ENCODE measurements at places on chromosomes 5 and 9.

DNA sequence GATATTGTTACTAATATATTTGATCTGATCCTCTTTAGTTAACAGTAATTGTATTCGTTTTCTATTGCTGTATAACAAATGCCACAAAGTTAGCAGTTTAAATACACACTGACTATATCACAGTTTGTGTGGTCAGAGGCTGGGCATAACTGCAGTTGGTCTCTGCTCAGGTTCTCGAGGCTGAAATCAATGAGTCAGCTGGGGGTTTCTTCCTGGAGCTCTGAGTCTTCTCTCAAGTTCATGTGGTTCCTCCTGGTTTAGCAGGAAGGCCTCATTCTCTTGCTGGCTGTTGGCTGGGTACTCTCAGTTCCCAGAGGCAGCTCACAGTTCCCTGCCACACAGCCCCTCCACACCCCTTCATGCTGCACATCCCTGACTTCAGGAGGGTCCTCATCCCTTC, 20.7 kb downstream of the COL23A1 start:
- no peak for DNase-seq

DNA sequence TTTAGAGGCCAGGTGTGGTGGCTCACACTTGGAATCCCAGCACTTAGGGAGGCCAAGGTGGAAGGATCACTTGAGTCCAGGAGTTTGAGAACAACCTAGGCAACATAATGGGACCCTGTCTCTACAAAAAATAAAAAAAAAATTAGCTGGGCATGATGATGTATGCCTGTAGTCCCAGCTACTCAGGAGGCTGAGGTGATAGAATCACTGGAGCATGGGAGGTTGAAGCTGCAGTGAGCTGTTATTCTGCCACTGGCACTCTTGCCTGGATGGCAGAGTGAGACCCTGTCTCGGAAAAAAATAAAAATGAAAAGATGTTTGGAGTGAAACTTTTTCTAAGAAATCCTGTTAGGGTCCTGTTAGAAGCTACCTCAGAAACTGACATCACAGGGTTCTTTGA, 24.2 kb downstream of the OCLN start:
- DNase-seq = no peak

GRCh38 chr5:158026304-158027031, 167.5 kb upstream of the CLINT1 start:
- no peak for DNase-seq

DNA sequence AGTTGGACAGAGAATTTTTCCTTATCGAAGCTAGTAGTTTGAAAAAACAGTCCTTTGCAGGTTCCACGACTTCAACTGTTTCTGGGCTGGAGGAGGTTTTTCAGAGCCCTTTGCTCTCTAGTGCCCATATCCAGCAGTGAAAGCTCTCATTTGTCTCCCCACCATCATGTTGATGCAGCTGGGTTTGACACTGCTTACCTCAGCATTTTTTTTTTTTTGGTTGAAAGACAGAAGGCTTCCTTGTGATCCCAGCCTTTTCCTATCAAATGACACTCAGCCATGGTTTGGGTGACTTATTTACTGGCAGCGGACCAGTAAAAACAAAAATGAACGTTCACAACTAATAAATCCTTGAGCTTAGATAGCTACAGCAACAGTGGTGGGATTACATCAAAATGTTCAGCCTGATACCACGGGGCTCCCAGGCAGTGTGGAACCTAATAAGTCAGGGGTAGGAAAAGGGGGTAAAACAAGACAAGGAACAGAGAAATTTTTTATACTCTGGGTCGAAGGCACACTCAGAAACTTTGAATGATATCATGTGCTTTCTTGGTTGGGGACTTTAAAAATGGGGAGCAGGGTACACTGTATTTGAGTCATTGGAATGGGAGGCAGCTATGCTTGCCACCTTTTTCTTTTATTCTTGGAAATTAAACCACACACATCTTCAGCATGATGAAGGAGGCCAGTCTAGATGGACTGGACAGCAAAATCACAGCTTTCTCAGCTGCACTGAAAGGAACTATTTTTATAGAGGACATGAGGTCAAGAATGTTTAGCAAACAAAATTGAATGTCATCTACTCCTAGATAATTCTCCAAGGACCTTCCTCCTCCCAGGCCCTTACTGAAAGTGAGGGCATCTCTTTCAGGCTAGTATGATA, 308.9 kb upstream of the MPDZ start:
- DNase-seq = no peak

DNA sequence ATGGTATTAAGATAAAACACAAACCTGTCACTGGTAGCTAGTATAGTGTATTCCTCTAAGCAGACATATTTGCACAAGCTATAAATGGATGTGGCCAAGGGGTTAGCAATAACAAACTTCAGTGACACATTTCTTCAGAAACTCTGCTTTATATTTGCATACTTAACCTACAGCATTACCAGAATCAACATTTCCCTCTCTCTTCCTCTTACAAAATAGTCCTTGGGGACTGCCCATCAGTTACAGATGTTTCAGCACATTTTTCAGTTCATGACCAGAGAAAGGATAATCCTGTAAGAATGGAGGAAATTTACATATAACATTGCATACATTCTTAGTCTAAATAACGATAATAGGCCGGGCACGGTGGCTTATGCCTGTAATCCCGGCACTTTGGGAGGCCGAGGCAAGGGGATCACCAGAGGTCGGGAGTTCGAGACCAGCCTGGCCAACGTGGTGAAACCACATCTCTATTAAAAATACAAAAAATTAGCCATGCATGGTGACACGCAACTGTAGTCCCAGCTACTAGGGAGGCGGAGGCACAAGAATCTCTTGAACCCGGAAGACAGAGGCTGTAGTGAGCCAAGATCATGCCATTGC, 25.3 kb upstream of the SLC1A1 start:
- no peak for DNase-seq

- DNase-seq = no peak
Measured at GRCh38 chr9:89969156-89969675, 364.4 kb downstream of the GADD45G start.

DNA sequence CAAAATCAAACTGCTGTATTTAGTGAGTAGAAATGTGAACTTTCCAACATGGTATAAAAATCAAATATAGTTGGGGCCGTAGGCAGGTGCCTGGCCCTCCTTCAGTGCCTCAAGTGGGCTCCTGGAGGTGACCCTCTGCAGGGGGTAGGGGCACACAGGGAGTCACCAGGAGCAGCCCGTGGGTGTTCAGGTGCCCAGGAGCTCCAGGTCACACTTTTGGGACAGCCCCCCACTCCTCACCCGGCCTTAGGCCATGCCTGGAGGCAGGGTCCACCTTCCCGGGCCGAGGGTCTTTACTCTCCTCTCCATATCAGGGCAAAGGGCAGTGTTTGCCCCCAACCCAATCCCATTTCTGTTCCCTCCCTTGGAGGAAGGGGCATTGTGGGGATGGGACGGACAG, 108.0 kb upstream of the MTAP start:
- DNase-seq = no peak

- no peak for DNase-seq
Measured at GRCh38 chr9:7947577-7947976, 148.0 kb upstream of the DMAC1 start.

- DNase-seq = peak; percentile 63
Measured at GRCh38 chr9:107566611-107567061, 77.1 kb upstream of the KLF4 start.

DNA sequence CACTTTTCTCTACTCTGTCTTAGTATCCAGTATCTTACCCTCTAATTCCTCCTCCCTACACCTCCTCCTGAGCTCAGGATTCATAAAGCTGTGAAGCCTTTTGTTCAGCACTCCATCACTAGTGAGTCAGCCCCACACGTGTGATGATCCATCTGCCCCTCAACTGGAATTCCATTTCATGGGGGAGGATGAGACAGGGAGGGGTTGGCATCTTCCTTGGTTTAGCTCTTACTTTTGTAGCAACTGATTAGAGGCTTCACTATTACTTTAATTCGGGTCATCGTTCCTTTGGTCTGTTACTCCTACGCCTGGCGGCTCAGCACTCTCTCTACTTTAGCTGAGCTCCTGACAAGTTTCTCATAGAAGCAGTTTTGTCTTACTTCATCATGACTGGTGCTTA, 11.8 kb downstream of the BTNL8 start:
- DNase-seq = no peak

- DNase-seq = no peak
Measured at GRCh38 chr9:97840521-97840920, 12.5 kb upstream of the FOXE1 start.

DNA sequence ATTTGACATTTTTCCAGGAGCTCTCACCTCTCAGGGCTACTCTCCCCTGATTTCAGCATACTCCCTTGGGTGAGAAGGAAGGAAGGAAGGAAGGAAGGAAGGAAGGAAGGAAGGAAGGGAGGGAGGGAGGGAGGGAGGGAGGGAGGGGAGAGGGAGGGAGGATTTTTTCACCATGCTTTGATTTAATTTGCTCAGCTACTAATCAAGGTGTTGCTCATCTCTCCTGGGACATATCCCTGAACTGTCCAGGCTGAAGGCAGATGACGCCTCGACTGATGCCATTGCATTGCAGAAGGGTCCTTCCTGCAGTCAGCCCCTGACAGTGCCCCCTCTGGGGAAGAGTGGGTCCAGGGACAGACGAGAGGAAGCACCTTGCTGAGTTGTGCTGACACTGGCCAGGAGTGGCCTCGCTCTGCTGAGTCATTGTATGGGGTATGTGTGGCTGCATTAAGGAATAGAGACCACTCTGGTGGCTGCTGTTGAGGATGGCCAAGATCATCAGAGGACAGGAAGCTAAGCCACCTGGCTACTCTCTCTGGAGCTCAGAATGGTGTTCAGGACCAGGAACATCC, 43.6 kb upstream of the CRB2 start:
- DNase-seq = no peak

DNA sequence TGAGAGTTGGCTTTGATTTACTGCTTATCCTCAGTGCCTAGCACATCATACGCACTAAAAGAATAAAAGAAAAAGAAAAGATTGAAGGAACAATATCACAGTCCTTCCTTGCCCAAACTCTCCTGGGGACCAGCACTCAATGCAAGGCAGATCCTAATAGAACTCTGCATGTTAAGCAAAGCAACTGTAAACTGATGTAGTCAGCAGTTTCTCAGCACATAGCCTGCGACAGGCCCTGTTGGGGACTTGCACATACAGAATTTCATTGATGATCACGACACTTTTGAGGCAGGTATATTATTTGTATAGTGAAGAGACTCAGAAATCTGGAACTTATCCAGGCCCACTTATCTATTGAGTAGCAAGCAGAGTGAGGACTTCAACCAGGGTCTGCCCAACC, 15.4 kb downstream of the NIPAL4 start:
- no peak for DNase-seq

- peak; percentile 80 for DNase-seq
Measured at GRCh38 chr9:15135164-15135792, 171.7 kb downstream of the TTC39B start.

- no peak for DNase-seq
Measured at GRCh38 chr5:32096891-32097595, 77.1 kb downstream of the GOLPH3 start.

DNA sequence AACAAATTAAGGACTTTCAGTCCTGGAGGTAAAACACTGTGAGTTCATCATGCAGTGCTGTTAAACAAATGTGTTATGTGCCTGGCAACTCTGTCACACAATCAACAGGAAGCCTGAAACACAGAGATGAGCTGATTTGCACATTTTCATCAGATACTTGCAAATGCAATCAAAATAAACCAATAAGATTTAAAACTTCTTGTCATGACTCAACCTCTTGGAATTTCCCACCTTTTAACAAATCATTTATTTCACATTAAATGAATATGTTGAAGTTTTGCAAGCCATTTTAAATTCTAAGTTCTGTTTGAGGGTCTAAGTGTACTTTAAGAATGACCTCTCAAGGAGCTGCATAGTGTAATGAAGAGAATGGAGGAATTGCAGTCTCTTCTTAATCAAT, 64.4 kb downstream of the ANXA1 start:
- no peak for DNase-seq

DNA sequence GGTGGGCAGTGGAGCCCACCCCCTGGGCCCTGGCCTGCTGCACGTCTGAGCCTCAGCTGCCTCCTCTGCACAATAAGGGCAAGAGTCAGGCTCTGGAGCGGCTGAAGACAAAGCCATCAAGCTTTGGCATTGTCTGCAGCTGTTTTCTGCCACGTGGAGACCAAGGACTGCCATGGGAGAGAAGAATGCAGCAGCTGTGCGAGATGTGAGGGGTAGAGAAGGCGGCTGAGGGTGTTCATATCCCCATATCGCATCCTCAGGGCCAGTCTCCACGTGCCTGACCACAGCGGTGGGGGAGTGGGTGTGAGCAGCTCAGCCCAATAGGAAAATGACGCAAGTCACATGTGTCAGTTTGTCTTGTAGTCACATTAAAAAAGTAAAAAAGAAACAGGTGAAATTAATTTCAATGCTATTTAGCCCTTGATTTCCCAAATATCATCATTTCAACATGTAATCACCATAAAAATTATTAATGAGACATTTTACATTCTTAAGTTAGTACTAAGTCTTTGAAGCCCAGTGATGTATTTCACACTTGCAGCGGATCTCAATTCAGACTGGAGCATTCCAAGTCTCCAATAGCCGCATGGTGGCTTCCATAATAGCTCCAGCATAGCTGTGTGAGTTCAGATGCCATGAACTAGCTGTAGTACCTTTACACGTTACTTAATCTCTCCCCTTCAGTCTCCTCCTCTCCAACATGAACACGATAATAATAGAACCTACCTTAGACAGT, 6.6 kb downstream of the C1QTNF2 start:
- peak; percentile 72 for DNase-seq

DNA sequence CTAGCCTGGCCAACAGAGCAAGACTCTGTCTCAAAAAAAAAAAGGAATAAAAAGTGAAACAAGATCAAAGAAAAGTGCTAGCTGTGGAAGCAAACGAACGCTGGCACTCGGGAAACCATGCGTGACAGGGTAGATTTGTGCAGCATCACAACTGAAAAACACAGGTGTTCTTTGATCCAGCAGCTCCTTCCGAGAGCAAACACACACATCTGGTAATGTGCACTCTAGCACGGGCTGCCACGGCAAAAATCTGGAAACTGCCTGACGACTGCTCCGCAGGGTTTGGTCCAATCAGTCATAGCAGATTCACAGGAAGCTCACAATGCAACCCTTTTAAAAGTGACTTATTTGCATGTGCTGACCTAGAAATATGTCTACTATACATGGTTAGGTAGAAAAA, 80.0 kb downstream of the SYK start:
- no peak for DNase-seq

- peak; percentile 70 for DNase-seq
Measured at GRCh38 chr9:124257844-124258606, at the start of gene NEK6. Gene NEK6, plus strand, starts transcription at chr9:124257949. Its CDS starts 44,016 bp downstream, at chr9:124301965.

- peak; percentile 26 for DNase-seq
Measured at GRCh38 chr9:131702911-131703310, 37.0 kb downstream of the RAPGEF1 start.

DNA sequence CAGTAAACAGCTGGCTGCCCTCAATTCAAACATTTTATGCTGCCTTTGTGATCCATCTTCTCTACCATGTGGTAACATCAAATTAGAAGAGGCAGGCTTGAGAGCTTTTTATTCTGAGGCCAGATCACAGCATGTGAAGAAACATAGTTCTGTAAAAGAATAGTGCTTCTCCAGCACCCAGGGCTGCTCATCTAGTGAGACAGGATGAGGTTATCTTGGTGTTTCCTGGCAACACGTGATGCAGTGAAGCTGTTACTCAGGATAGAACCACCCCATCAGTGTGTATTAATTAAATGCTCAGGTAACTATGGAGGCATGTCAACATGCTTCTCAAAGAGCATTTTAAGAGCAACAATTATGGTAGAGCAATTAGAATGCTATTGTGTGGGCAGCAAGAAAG, 400.5 kb upstream of the ACO1 start:
- no peak for DNase-seq

- peak; percentile 62 for DNase-seq
Measured at GRCh38 chr5:66596636-66597182, 516 bp downstream of the MAST4 start.
